ENCODE measurements at places on chromosomes 16 and 17. TPM values are rescaled to one million over a fixed set of nuclear protein-coding genes. Genes with fewer than 3 reads are reported as not detected.

KCTD11 gene
- 3.3 TPM for total RNA-seq

ACE gene
- 4.5 TPM for total RNA-seq

RMI2 gene
- 4.5 TPM for total RNA-seq

SMIM22 gene
- not detected for total RNA-seq

NOG gene
- total RNA-seq = 7.7 TPM

PPP1R27 gene
- not detected for total RNA-seq

EPN3 gene
- 0.41 TPM for total RNA-seq

ATP6V0A1 gene
- total RNA-seq = 207 TPM

SOCS1 gene
- total RNA-seq = 0.82 TPM

KIFC3 gene
- 46.1 TPM for total RNA-seq

CD300H gene
- total RNA-seq = not detected

MYH3 gene
- 0.41 TPM for total RNA-seq

Measured in frontal cortex (tissue), 4 donors.